ENCODE measurements at places on chromosomes 11 and 22. TPM values are rescaled to one million over a fixed set of nuclear protein-coding genes. Genes with fewer than 3 reads are reported as not detected.

The HSD17B12 gene
- total RNA-seq = 140 TPM

The C11orf97 gene
- not detected for total RNA-seq

The CDC42BPG gene
- total RNA-seq = 2.3 TPM

The SPINDOC gene
- 83.7 TPM for total RNA-seq

The SYCE3 gene
- total RNA-seq = not detected

The DSCAML1 gene
- 0.07 TPM for total RNA-seq

The IFITM10 gene
- total RNA-seq = 5.4 TPM

The YAP1 gene
- total RNA-seq = 1.3 TPM

The UBQLNL gene
- not detected for total RNA-seq

The OR52A1 gene
- total RNA-seq = not detected

The CCDC73 gene
- not detected for total RNA-seq

The CEP126 gene
- 3.9 TPM for total RNA-seq

The MRGPRX4 gene
- total RNA-seq = not detected

The SLC17A6 gene
- total RNA-seq = 170 TPM

The SLC35C1 gene
- total RNA-seq = 20.9 TPM

The KRTAP5-11 gene
- total RNA-seq = not detected

The OR4C13 gene
- total RNA-seq = not detected

The OR5P2 gene
- not detected for total RNA-seq

The USP47 gene
- total RNA-seq = 63.4 TPM

The RGL4 gene
- not detected for total RNA-seq

The PDE2A gene
- 16.9 TPM for total RNA-seq

The DPP3 gene
- 72.0 TPM for total RNA-seq

The SLC22A6 gene
- not detected for total RNA-seq

The KRTAP5-9 gene
- total RNA-seq = 0.76 TPM

The HEPACAM gene
- not detected for total RNA-seq

The CENPM gene
- total RNA-seq = 3.4 TPM

The NXPE1 gene
- total RNA-seq = not detected
